ENCODE measurements at places on chromosomes 7 and 10. TPM values are rescaled to one million over a fixed set of nuclear protein-coding genes. Genes with fewer than 3 reads are reported as not detected.

GOT1 gene
- total RNA-seq: 46.1 TPM

PNLIPRP3 gene
- not detected for total RNA-seq

CPA4 gene
- total RNA-seq: 365 TPM

AFAP1L2 gene
- under 0.01 TPM for total RNA-seq

FAM131B gene
- 3.4 TPM for total RNA-seq

UPK3BL2 gene
- 0.56 TPM for total RNA-seq

ASB15 gene
- not detected for total RNA-seq

DKK1 gene
- total RNA-seq: 74.7 TPM

BTBD16 gene
- total RNA-seq: not detected

MACROH2A2 gene
- total RNA-seq: 17.4 TPM

MYO3A gene
- not detected for total RNA-seq

GRM3 gene
- not detected for total RNA-seq

FGF8 gene
- total RNA-seq: not detected

EBF3 gene
- total RNA-seq: 0.36 TPM

PIP gene
- not detected for total RNA-seq

RNLS gene
- total RNA-seq: 4.2 TPM

- H3K4me1 ChIP-seq: peaks cover 2% of the 10 kb centered on the region
- no peaks in the 10 kb centered on the region for H3K36me3 ChIP-seq
- no peak overlapping the region for H3K4me3 ChIP-seq
- H3K27me3 ChIP-seq: no peaks in the 10 kb centered on the region
Observed at GRCh38 chr7:113890331-113891030, 28.3 kb downstream of the PPP1R3A start.

GRCh38 chr7:5683280-5683670, 98.2 kb downstream of the RNF216 start:
- H3K27me3 ChIP-seq: no peaks in the 10 kb centered on the region
- DNase-seq: no peak
- no peak overlapping the region for H3K4me3 ChIP-seq
- H3K36me3 ChIP-seq: peaks cover 22% of the 10 kb centered on the region

GRCh38 chr10:31352436-31353226, 33.6 kb downstream of the ZEB1 start:
- H3K4me3 ChIP-seq: no peak overlapping the region
- H3K36me3 ChIP-seq: peaks cover 2% of the 10 kb centered on the region
- peaks cover 6% of the 10 kb centered on the region for H3K4me1 ChIP-seq

DNA sequence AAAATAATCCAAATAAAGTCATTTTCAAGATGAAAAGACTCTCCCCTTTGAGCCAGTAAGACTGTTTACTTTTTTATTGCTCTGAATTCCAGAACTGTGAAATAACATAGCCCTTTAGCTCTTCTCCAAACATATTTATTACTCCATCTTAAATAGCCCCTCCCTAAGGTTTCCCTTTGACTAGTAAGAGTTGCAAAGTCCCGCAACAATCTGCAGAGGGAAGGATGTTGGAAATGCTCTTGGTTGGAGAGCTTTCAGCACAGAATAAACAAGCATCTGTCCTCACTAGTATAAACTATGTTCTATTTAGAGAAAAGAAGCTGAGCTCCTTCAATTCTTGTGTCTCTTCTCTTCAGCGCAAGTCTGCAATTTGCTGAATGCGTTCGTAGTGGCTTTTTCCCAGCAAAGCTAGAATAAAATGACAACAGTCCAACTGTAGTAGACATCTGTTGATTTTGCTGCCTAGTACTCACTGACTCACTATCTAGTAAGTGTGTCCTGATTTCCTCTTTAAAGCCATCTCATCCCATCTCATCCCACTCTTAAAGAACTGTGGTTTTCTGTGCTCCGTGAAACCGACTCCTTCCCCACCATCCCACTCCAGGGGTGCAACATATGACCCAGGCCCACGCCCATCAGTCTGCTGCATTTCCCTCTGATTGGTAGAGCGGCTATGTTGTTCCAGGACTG, 104.0 kb downstream of the FAM107B start:
- peak; percentile 82 for DNase-seq

DNA sequence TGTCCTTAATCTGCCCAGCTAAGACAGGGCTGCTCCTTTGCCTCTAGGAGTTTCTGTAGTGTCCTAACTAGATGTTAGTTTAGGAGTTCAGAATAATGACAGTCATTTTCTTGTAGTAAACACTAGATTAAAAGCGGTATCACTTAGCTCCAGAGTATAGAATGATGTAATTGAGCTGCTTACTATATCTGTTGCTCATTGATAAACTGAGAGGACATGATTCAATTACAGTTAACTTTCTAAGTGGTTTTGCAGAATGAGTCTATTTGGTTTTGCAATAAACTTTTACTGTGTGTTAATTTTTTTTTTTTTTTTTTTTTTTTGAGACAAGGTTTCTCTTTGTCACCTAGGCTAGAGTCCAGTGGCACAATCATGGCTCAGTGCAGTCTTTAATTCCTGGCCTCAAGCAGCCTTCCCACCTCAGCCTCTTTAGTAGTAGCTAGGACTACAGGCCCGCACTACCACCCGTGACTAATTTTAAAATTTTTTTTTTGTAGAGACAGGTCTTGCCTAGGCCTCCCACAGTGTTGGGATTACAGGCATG, 1.8 kb downstream of the STMP1 start:
- peak overlapping the region; percentile 100 for H3K27ac ChIP-seq
- no peaks in the 10 kb centered on the region for H3K27me3 ChIP-seq
- peaks cover 9% of the 10 kb centered on the region for H3K4me1 ChIP-seq
- no peak overlapping the region for H3K4me3 ChIP-seq
- no peaks in the 10 kb centered on the region for H3K36me3 ChIP-seq

- no peak for DNase-seq
- no peaks in the 10 kb centered on the region for H3K36me3 ChIP-seq
- no peak overlapping the region for H3K27ac ChIP-seq
- no peak overlapping the region for H3K4me3 ChIP-seq
- no peaks in the 10 kb centered on the region for H3K4me1 ChIP-seq
Observed at GRCh38 chr7:142868986-142869415, 14.1 kb downstream of the EPHB6 start.

- peaks cover 1% of the 10 kb centered on the region for H3K36me3 ChIP-seq
- DNase-seq: peak; percentile 15
- H3K4me1 ChIP-seq: peaks cover 8% of the 10 kb centered on the region
- H3K27me3 ChIP-seq: no peaks in the 10 kb centered on the region
- no peak overlapping the region for H3K4me3 ChIP-seq
- no peak overlapping the region for H3K27ac ChIP-seq
Observed at GRCh38 chr7:115009139-115009538, 87.2 kb downstream of the MDFIC start.

- H3K4me3 ChIP-seq: no peak overlapping the region
- peak overlapping the region; percentile 97 for H3K27ac ChIP-seq
- no peaks in the 10 kb centered on the region for H3K36me3 ChIP-seq
- peaks cover 40% of the 10 kb centered on the region for H3K4me1 ChIP-seq
- H3K27me3 ChIP-seq: no peaks in the 10 kb centered on the region
Observed at GRCh38 chr10:78973901-78974616, 94.7 kb upstream of the ZMIZ1 start.

DNA sequence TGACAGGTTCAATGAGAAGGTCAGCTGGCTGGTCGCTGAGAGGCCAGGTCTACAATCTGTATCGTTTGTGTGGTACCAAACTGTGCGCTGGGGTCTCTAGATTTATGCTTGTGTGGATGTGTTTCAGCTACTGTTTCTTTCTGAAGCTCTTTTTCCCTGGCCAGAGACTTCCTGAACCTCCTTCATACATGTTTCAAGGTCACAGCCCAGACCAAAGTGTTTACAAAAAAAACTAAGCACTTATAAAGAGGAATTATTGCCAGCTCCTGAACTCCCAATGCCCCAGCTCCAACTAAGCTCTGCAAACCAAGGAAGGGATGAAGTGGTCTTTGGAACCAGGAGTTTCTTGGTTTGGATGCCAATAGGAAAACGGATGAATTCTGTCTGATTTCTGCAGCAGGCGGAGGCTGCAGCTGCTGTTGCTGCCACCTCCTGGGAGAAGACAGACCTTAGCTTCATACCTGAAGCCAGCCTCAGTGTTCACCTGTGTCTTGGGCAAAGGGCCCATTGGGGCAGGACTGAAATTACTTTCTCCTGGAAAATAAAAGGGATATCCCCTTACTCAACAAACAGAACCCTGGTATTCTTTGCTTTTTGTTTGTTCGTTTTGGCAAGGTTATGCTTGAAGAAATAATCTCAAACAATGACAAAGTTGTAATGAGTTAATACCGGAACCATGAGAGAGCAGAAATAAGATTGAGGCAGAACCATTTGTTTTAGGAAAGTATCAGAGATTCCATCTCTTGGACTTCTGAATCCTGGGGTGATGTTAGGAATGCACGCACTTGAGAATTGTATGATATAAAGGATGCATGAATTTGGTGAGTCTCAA, 24.6 kb upstream of the MKLN1 start:
- peak; percentile 23 for DNase-seq
- no peak overlapping the region for H3K27ac ChIP-seq
- no peaks in the 10 kb centered on the region for H3K36me3 ChIP-seq
- H3K4me1 ChIP-seq: no peaks in the 10 kb centered on the region
- no peak overlapping the region for H3K4me3 ChIP-seq
- no peaks in the 10 kb centered on the region for H3K27me3 ChIP-seq

DNA sequence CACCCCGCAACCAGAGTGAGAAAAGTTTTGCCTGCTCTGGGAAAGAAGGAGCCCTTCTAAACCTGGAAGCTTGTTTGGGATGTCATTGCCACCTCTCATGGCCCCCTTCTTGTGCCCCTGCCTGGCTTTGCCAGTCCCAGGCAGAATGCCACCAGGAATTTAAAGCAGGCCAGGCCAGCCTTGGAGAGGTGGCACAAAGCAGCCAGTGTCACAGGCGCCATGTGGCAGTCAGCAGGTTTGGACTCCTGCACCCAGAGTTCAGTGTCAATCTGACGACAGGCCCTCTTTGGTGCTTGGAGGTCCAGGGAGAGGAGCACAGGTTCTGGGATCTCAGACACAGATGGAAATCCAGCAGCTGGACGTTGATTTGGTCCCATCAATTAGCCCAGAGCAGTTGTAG, 12.7 kb downstream of the HK1 start:
- no peak overlapping the region for H3K27ac ChIP-seq
- H3K4me3 ChIP-seq: no peak overlapping the region
- H3K36me3 ChIP-seq: no peaks in the 10 kb centered on the region
- no peak for DNase-seq
- H3K27me3 ChIP-seq: peaks cover 60% of the 10 kb centered on the region

- H3K4me1 ChIP-seq: no peaks in the 10 kb centered on the region
- DNase-seq: no peak
- no peaks in the 10 kb centered on the region for H3K36me3 ChIP-seq
- no peak overlapping the region for H3K4me3 ChIP-seq
Observed at GRCh38 chr7:117470777-117471176, 9.0 kb upstream of the CFTR start.

GRCh38 chr7:131076032-131076431, 251.6 kb upstream of the MKLN1 start:
- no peaks in the 10 kb centered on the region for H3K27me3 ChIP-seq
- H3K27ac ChIP-seq: peak overlapping the region; percentile 32
- peak; percentile 92 for DNase-seq
- no peak overlapping the region for H3K4me3 ChIP-seq
- peaks cover 17% of the 10 kb centered on the region for H3K4me1 ChIP-seq

DNA sequence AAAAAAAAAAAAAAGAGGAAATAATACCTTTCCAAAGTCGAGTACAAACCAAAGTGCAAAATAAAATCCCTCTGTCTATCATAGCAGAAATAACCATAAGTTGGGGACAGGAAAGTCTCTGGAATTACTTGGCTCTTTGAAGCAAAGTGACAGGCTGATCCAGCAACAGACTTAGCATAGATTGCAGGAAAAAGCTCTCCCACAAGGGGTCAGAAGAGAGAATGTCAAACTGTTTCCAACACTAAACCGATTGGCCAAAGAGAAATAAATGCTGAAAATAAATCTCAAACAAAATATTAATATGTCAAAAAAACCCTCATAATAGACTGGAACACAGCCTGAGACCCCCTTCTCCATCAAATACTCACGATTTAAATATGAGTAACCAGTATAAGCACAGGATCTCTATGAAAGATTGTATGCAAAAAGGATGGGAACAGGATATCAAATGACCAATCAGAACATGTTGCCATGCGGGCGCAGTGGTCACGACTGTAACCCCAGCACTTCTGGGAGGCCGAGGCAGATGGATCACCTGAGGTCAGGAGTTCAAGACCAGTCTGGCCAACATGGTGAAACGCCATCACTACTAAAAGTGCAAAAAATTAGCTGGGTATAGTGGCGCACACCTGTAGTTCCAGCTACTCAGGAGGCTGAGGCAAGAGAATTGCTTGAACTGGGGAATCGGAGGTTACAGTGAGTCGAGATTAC, 1000.7 kb upstream of the LRRN3 start:
- H3K4me1 ChIP-seq: no peaks in the 10 kb centered on the region
- peak; percentile 37 for DNase-seq
- H3K27me3 ChIP-seq: no peaks in the 10 kb centered on the region
- no peak overlapping the region for H3K4me3 ChIP-seq
- H3K27ac ChIP-seq: no peak overlapping the region

DNA sequence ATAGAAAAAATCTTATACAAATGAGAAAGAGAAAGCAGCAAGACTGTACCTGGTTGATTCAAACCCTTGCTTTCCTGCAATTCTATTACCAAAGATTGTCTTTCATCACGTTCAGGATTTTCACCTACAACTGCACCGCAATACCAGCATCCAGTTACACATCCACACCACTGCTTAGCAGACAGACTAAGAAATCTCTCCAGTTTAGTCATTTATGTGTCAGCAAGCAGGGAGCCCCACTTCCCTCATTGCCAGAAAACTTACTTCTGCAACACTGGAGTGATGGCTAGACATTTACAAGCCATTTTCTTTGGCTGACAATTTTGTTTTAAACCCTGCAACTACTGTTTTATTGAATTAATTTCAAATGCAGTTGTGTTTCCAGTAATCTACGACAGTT, 359.6 kb upstream of the MEOX2 start:
- no peaks in the 10 kb centered on the region for H3K27me3 ChIP-seq
- H3K4me3 ChIP-seq: no peak overlapping the region
- peak; percentile 61 for DNase-seq

GRCh38 chr7:95099106-95099505, 191.7 kb downstream of the PPP1R9A start:
- no peak overlapping the region for H3K4me3 ChIP-seq
- no peak overlapping the region for H3K27ac ChIP-seq
- H3K36me3 ChIP-seq: no peaks in the 10 kb centered on the region
- no peak for DNase-seq

GRCh38 chr10:66834802-66835201, 91.0 kb upstream of the LRRTM3 start:
- H3K27me3 ChIP-seq: no peaks in the 10 kb centered on the region
- no peaks in the 10 kb centered on the region for H3K4me1 ChIP-seq
- no peak overlapping the region for H3K4me3 ChIP-seq
- no peaks in the 10 kb centered on the region for H3K36me3 ChIP-seq

DNA sequence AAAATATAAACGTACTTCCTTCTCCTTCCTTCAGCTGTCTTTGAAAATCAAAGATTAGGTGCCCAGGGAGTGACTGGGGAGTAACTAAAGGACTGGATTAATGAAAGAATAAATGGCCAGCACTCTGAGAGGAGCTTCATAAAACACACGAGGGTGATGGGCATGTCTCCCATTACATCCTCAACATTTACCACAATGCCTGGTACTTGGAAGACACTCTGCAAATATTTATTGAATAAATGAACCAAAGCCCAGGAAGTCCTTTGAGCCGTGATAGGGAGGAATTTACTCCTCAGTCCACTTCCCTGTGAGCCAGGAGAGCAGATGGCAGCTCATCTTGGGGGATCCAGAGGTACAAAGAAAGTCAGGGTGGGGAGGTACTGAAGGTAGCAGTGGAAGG, 96.3 kb downstream of the RAB11FIP2 start:
- no peaks in the 10 kb centered on the region for H3K36me3 ChIP-seq
- H3K4me3 ChIP-seq: no peak overlapping the region
- no peak overlapping the region for H3K27ac ChIP-seq
- H3K27me3 ChIP-seq: peaks cover 1% of the 10 kb centered on the region

GRCh38 chr7:28121496-28121895, 59.1 kb downstream of the JAZF1 start:
- peaks cover 9% of the 10 kb centered on the region for H3K4me1 ChIP-seq
- DNase-seq: no peak
- no peaks in the 10 kb centered on the region for H3K36me3 ChIP-seq

All from IMR-90 (cell line).